ENCODE measurements at places on chromosomes 6 and 20.

GRCh38 chr6:15265787-15266186 is 19.9 kb downstream of the JARID2 start:
- DNase-seq: no peak

GRCh38 chr6:30686908-30687658 is 638 bp upstream of the PPP1R18 start:
- DNase-seq: no peak

DNA sequence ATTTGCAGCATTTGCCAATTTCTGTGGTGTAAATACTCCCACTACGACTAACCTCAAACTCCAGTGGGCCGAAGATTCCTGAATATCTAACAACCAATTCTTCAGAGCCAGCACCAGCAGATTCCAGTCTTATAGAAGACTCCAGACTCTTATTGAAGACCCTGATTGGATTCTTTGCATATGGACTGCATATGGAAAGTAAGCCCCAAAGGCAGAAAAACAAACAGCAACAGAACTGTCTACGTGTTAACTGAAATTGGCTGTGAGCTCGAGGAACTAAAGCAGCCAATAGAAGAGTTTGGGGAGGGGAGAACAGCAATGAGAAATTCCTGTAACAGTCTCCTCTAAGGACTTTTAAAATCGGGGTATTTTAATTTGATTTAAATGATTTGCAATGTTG is 19.7 kb upstream of the NRSN1 start:
- no peak for DNase-seq

- DNase-seq: no peak
These were observed 121.0 kb downstream of the MRPL14 start for GRCh38 chr6:44006123-44006871.

DNA sequence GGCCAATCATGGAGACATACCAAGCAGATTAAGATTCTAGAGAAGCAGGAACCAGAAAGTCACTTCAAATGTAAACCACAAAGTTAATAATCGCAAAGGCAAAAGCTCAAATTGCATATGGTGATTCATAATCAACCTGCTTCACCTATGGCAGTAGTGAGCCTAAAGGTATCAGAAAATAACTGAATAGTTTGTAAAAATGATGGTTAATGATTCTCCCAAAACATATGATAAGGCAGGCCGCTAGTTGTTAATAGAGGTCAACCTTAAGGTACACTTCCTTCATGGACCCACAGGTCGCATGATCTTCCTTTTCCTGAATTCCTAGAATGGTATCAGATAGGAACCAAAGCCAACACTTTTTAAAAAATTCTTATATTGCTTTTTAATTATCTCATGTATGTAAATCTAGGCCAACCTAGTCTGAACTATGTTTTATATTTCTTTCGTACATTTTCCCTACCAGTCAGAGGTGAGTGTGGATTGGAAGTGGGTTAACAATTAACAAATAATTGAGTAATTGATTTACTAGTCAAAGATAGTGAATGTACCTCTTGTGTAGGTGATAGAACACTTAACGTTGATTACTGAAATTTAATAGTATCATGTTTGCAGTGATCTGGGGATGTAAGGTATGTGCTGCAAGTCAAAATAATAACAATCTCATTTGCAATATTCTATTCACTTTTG is 16.4 kb downstream of the TAAR2 start:
- no peak for DNase-seq

- no peak for DNase-seq
These were observed 521.2 kb upstream of the IMPG1 start for GRCh38 chr6:76593668-76594067.

DNA sequence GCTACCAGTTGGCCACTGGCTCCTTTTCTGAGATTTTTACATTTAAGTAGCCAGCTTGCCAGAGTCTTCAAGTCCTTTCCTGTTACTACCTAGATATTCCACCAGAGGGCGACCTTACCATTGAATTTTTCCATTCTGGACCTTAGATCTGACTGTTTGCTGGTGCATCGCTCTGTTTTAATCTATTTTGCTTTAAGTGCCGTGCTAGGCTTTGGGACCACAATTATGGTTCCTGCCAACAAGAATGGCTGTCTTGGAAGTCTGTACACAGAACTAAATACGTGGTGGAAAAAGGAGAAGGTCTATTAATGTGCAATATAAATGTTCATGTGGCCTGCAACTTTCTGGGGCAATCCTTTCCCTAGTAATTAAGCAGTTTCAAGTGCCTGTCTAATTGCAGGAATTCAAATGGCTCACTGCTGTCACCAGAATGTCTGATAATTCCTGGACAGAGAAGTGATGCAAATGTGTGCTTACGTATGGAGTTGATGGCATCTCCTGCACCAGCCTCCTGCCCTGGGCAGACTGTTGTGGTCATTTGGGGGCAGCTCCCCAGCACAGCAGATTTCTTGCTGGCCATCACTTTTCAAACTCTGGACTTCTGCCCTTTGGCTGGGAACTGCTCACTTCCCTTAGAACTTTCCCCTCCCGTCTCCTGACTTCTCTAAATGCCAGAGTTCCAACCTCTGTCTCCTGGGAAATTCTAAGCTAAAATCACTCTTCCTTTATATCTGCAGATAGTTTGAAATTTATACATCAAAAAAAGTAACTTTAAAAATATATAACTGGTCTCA is 5.6 kb upstream of the HLA-DOA start:
- DNase-seq: peak; percentile 48

GRCh38 chr6:164021589-164022250 is 607.2 kb downstream of the QKI start:
- DNase-seq: no peak

DNA sequence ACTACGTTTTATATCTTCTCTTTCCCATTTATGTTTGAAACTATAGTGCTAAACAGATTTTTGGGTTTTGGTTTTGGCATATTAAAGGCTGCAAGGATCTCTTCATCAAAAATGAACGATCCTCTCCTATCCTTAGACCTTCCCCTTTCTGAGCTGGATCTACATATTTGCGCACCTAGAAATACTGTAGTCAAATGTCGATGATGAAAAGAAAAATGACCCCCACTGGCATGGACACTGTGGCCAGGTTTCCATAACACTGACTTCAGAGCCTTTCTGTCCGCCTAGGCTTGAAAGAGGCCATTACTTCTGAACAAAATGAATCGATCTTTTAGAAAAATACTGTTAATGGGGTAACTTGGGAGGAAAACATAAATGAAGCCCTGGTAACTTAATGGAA is 5.8 kb downstream of the FLRT3 start:
- DNase-seq: no peak

DNA sequence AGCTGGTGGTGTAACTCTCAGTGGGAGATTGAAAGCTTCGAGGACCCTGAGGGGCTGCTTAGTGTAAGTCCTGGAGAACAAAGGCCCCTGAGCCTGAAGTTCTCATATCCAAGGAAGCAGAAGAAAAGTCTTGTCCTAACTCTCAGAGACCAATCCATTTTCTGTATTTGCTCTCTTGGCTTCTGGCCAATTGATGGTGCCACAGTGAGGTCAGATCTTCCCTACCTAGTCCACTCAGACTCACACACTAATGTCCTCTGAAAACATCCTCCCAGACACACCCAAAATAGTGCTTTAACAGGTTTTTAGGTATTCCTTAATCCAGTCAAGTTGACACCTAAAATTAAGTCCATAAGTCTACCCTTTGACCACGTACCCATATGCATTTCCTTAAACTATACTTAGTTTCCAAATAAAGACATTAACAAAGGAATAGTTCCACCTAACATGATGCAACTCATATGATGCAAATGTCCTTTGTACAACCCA is 29.4 kb downstream of the ZNF292 start:
- no peak for DNase-seq

GRCh38 chr6:125078602-125079321 is 74.8 kb upstream of the TPD52L1 start:
- DNase-seq: no peak

GRCh38 chr6:134400941-134401340 is 83.0 kb upstream of the SGK1 start:
- no peak for DNase-seq

DNA sequence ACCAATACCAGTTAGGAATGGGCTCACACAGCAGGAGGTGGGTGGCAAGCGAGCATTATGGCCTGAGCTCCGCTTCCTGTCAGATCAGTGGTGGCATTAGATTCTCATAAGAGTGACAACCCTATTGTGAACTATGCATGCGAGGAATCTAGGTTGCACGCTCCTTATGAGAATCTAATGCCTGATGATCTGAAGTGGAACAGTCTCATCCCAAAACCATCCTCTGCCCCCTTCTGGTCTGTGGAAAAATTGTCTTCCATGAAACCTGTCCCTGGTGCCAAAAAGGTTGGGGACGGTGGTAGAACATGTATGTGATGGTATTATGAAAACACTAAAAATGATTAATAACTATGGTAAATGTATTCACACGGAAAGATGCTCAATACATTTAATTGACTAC is 99.7 kb upstream of the HIVEP1 start:
- DNase-seq: no peak

- no peak for DNase-seq
These were observed 19.8 kb downstream of the PXDC1 start for GRCh38 chr6:3731700-3732099.

DNA sequence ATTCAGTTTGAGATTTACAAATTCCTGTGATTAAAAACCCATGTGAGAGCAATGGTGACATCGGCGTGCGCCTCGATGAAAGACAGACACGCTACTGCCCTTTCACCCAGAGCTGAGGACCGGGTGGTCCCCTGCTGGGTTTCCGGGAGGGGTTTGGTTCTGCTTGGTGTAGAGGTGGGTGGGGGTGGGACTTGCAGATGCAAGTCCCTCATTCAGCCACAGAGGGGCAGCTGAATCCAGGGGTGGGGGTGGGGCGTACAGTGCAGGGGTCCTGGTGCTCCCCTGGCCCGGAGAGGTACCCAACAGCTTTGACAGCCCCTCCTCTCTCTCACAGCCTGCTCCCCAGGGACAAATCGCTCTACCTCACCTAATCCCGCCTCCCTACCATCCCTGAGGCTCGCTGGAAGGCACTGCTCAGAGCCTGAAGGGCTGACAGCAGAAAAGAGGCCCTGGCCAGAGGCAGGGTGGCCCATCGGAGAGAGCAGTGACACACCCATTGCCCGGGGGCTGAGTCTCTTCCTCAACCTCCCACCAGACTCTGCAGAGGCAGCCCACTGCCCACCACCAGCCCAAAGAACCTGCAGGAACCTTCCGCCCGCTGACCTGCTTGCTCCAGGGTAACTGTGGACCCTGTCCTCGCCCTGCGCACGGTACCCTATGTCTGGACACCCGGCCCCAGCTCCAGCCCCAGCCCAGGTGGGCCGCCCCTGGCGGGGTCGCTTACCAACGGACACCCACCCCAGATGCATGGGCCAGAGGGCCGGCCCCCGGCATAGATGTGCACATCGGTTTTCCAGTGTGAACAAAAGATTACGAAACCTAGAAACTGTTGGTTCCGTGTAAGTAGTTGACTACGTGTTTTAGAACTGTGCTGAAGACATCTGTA is 118.4 kb downstream of the JPH2 start:
- no peak for DNase-seq

- DNase-seq: peak; percentile 7
These were observed 320.3 kb downstream of the RIMS1 start for GRCh38 chr6:72206606-72207005.
